ENCODE measurements at places on chromosomes 4 and X.
A peak's percentile ranks its signal among the peaks of the same experiment; 100 is the strongest.

DNA sequence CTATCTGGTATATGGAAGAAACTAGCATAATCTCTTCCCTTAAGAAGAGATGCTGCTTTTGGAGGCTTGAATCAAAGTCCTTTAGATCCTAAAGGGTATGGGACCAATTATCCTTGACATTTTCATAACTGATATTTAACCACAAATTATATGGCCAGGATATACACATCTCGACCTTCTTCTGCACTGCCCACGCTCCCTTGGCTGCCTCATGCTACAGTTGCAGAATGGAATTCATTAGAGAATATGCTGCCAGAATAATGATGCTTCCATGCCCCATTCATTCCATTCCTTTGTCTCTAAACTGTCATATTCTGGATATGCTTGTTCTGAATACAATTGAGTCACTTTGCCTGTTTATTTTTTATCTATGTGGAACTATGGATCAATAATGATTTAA, 157.1 kb upstream of the PACRGL start:
- DNase-seq: no peak

DNA sequence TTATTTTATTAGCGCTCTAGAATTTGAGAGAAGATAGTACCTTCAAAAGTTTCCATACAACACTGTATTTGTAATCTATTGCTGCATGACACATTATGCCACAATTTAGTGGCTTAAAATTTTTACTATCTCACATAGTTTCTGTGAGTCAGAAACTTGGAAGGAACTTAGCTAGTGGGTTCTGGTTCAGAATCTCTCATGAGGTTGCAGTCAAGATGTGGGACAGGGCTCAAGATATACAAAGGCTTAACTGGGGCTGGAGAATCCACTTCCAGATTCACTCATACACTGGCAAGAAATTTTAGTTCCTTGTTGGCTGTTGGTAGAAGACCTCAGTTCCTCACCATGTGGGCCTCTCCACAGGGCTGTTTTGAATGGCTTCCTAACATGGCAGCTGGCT, 11.5 kb upstream of the C4orf54 start:
- no peak for DNase-seq

GRCh38 chr4:168699224-168699878, 202.5 kb downstream of the PALLD start:
- no peak for DNase-seq

DNA sequence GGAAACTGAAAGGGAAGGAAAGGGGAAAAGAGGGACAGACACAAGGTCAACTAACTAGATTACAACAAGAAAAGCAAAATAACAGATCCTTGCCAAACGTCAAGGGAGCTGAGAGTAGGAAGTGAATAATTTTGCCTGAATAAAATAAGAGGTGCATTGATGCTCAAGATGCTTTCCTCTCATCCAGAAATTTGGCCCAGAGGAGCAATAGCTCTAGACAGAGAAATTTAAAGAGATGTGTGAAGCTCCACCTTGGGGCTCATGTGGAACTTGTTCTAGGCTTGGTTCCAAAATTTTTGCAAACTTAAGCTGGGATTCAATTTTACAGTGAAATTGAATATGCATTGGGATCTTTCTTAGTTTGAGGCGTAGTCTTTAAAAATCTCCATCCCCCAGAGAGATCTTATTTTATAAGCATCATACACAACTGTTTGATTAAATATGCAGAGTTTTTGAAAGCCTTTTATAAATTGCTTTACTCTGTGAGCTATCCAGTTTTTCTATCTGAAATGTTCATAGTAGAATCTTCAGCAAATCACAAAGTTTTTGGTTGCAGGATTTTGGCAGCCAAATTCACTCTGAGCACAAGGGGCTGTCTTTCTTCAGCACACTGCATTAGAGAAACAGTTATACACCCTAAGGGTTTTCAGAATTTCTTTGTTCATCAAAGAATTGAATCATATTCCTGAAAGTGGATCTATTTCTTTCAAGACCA, 1159.5 kb downstream of the ADGRL3 start:
- DNase-seq: no peak

GRCh38 chrX:98731821-98732220, 1678.3 kb downstream of the PCDH19 start:
- no peak for DNase-seq

- peak; percentile 65 for DNase-seq
Observed at GRCh38 chr4:242121-242848, 63.0 kb downstream of the ZNF732 start.

GRCh38 chrX:33589316-33589715, 378.0 kb upstream of the DMD start:
- DNase-seq: no peak
